ENCODE measurements at places on chromosomes 2 and 18.

GRCh38 chr2:195569255-195569654 lies 87.8 kb upstream of the SLC39A10 start:
- DNase-seq, result no peak

DNA sequence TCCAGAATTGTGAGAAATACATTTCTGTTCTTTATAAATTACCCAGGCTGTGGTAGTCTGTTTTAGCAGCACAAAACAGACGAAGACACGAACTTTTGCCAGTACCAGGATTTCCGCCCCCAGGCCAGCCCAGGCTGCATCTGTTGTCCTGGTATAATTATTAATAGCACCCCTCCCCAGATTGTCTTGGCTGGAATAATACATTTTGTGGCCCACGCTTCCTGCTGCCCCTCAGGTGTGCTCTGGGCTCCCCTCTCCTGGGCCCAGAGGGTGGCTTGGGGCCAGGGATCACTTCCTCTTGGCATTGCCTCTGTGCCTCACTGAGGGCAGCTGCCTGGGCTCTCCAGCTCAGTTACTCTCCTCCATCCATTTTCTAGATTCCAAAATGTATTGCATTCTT lies 102.1 kb upstream of the HS6ST1 start:
- no peak for DNase-seq

DNA sequence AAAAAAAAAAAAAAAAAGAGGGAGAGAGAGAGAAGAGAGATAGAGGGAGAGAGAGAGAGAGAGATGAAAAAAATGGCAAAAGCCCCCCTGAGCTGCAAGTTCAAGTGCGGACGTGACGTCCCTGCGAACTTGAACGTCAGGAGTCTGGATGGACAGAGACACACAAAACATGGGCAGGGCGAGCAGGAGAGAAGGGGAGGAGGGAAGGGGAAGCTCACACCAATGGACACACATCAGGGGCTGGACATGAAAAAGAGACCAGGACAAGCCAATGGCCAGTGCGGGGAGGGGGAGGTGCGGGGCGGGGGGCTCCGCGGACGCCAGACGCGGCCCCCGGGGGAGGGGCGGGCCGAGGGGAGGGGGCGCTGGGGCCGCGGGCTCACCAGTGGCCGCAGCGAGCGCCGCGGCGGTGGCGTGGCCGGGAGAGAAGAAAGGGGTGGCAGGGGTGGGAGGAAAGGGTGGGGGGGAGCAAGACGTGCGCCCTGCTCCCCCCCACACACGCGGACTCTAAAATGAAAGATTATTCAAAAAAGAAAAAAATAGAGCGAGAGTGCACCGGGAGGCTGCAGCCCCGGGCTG lies at the start of gene BCL11A:
BCL11A (minus strand) TSS at position 160 of the 579 bp plus-strand sequence. CDS start 384 bp downstream, outside the sequence.
- DNase-seq, result peak; percentile 24

DNA sequence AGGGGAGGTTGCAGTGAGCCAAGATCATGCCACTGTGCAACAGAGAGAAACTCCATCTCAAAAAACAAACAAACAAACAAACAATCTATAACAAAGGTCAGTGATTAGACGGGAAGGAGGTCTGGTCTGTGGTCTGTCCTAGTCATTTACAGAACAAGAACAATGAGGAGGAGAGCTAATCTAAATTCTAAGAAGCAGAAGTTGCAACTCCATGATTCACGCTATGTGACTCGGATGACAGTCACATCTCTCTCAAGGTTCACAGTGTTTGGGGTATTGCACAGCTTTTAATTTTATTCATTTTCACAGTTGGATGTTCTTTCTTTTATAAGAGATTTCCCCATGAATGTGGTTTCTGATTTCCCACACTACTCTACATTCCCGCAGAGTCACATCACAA lies 218.7 kb upstream of the PIEZO2 start:
- no peak for DNase-seq

DNA sequence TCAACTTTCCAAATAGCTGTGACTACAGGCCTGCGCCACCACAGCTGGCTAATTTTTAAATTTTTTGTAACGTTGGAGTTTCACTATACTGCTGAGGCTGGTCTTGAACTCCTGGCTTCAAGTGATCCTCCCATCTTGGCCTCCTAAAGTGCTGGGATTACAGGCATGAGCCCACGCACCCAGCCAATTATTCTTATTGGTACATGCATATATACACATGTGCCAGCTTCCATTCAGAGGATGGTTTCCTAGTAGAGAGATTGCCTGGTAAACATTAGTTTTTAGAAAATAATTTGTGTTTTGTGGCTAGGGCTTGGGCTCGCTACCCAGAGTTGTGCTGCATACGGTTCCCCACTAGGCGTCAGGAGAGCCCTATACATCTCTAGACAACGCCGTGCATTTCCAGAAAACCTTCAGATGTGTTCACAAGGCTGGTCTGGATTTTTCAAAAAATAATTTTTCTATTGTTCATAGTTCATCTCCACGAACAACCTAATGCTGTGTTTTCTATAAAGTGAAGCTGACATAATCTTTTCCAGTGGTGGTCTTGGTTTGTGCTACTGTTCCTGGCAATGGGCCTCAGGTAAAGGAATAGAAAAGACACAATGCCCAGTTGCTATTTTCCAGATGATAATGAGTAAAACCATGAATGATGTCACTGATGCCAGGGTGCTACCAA lies 14.6 kb upstream of the AFG3L2 start:
- no peak for DNase-seq

DNA sequence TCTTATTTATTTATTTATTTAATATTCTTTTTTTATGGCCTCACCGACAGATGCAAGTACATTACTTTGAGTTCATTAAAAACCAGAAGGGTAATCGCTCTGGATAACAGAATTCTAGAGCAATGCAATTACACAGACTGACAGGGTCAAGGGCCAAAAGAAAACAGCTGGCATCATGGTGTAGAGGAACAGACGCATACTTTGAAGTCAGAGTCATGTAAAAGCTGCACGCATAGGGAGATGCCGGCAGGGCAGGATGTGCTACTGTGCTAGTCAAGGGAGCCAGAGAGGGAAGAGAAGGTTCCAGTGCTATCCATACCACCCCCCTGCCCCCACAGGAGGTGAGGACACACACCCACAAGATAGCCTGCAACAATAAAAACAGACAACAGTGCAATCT lies 115.2 kb upstream of the TFCP2L1 start:
- no peak for DNase-seq

DNA sequence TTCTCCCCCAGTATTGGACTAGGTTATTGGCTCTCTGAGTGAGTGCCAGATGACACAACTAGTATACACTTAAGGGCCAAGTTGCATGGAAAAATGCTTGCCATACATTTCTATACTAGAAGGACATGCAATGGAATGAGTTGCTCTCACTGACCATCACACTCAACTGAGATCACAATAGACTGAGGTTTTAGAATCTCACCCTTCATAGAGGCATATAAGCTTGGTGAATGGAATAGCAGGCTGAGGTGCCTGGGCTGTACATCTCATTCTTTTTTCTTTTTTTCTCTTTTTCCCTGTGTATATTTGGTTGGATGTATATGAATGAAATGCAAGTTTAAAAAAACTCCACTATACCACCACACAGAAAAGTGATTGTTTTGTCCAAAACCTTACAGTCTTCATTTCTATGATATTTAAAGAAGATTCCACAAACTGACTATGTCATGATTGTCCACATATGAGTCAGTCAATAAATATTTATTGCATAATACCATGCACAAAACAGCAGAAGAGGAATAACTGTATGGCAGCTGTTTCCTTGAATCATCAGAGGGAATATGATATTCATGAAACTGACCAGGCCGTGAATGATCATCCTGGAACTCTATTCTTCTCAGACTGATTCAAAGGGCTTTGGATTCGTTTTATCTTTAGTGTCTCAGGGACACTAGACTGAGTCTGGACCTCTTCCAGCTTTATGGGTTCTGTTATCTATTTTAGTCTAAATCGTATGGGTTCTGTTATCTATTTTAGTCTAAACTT lies 122.6 kb upstream of the STK17B start:
- no peak for DNase-seq

GRCh38 chr2:218585541-218585940 lies 16.9 kb downstream of the CNOT9 start:
- no peak for DNase-seq

- peak; percentile 86 for DNase-seq
Observed at GRCh38 chr2:241561832-241562231, 3.3 kb downstream of the BOK start.

DNA sequence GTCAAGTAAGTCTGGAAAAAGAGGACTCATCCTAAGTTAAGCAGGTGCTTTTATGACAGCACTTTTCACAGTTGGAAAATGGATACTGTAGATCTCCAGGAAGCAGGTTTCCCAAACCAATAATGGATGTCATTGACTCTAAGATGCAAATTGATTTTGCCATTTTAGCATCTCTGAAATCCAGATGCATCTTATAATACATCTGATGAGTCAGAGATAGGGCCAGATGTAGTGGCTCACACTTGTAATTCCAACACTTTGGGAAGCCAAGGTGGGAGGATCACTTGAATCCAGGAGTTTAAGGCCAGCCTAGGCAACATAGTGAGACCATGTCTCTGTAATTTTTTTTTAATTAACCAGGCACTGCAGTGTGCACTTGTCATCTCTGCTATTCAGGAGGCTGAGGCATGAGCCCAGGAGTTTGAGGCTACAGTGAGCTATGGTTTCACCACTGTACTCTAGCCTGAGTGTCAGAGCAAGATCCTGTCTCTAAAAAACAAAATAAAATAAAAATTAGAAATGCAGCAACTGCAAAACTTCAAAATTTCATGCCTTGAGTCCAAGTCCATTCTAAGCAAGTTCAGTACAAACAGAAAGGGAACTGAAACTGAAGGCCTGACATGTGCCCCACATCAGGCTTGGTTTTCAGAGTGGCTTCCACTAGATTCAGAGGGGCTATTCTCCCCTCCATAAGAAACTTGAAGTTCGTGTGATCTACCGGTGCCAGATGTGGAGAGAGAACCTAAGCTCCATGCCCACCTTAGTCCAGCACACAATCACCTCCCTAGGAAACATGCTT lies 267.8 kb upstream of the NCKAP5 start:
- no peak for DNase-seq

DNA sequence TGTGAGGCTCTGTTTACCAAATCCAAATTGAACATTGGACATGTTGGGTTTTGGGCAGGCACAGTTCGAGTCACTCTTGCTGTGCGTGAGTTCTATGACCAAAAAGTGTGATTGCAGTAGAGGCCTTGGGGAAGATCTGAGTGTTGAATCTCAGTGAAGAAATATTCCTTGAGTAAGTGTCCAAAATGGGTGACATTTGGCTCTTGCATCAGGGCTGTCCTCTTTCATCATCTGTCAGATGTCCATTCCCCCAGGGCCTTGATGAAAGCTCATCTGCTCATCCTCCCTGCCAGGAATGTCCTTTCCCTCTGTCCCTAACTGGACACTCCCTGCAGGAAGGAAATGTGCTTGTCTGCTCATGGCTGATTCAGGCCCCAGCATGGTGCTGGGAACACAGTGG lies 6.4 kb upstream of the SFTPB start:
- no peak for DNase-seq

DNA sequence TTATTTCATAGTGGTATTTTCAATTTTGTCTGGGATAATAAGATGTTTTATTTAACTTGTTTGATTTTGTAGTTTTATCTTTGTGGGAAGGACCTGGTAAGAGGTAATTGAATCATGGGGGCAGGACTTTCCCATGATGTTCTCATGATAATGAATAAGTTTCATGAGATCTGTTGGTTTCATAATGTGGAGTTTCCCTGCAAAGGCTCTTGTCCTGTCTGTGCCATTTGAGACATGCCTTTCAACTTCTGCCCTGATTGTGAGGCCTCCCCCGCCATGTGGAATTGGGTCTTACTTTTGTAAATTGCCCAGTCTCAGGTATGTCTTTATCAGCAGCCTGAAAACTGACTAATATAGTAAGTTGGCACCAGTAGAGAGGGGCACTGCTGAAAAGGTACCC lies 77.8 kb upstream of the ARHGAP15 start:
- no peak for DNase-seq

DNA sequence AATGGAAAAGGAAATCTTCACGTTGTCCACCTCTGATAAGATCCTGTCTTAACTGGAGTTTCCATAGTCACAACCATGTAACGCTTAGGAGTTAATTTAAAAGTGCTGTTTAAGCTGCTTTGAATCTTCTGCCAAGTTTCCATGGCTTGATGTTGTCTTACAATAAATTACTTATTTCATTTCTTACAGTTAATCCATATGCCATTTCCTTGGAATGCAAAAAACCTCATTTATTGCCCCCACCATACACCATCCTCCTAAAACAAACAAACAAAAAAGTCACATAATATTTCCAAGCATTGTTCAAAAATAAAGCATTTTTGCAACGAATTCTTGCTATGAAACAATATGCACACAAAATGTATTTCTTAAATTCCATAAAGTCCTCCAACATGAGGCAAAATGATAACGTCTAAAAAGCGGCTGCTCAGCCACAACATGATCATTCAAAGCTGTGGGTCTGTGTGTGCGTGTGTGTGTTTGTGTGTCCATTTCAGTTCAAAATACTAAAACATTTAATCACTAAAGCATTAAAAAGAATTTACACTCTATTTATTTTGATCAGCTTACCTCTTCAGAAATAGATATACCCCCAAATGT lies 46.8 kb upstream of the PXDN start:
- DNase-seq, result no peak

DNA sequence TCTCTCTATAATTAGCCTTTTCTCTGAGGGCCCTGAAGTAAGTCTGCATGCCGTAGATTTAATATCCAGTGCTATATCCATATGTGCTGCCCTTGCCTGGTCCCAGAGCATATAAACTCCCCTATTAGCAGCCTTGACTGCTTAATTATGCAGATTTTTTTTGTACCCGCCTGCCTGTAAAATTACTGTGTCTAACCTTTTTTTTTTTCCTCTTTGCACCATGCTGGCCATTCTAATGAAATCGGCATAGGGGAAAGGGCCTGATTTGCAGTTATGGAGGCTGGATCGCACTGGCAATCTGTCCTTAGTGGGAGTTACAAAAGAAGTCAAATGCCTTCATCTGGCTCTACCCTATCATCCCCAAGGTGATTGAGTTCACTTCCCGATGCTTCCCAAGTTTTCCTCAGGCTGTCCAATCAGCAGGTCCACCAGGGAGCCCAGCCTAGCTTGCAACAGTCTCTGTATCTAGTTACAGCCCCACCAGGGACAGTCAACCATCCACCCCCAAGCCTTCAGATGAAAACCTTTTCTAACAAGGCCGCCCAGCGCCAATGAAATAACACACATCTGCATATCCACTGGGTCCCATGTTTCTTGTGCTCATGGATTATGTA lies 239.0 kb downstream of the ZNF521 start:
- DNase-seq, result no peak

All from H54 (cell line).